ENCODE measurements at places on chromosomes 13 and 19.

- DNase-seq, result no peak
Measured at GRCh38 chr19:29520390-29520789, 5.4 kb upstream of the VSTM2B start.

- DNase-seq, result no peak
Measured at GRCh38 chr19:10587022-10587838, at the start of gene AP1M2. TSS of gene AP1M2 (minus strand) at chr19:10587312. CDS start at chr19:10587231, 81 bp downstream.

DNA sequence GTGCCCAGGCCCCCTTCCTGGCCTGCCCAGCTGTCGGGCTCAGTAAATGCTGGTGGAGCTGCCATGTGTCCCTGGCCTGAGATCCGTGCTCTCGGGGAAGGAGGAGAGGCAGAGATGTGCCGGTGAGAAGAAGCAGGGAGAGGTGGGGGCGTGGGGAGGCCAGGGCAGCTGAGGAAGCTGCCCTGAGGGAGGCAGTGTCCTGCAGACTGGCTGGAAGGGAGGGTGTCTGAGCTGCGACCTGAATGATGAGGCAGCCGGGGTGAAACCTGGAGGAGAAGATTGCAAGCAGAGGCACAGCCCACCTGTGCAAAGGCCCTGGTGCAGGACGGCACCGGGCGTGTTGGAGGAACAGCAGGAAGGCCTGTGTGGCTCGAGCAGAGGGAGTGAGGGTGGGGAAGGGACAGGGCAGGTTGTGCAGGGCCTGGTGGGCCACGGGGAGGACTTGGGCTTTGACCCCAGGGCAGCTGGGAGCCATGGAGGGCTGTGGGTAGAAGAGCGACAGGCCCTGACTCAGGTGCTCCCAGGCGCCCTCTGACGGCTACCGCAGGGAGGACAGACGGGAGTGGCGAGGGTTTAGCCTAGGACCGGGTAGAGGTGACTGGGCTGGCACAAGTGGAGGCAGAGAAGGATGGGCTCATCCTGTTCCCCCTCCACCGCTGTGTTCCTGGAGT is 14.0 kb upstream of the CELF5 start:
- DNase-seq, result no peak

DNA sequence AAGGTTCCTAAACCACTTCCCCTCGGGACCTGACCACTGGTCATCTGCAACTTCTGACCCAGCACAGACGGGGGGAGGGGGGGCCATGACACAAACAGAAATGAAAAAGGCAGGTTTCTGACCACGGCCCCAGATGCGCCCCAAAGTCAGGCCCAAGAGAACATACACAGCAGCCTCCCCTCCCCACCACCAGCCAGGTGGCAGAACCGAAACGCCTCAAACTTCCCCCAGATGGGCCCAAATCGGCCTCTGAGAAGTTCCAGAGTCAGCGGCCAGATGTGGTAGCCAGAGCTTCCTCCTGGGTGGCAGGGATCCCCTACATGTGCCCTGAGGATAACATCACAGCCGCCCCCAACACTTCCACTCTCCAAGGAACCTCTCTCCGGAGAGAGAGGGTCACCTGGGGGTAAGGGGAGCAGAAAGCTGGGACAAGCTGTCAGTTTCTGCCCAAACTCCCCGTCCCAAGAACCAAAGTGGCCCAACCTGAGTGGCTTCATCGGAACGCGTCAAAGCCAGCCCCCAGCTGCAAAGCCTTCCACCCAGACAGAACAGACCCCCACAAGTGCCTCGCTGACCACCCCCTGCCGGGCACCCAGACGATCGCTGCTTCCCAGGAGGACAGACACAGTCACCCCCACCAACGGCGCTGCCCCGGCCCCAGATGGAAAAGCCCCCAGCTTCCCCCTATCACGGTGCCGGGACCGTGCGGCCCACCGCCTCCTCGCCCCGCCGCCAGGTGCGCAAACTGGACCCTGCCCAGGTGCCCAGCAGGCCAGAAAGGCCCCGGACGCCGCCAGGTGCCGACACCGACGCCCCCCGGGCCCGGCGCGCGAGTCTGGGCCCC is 800 bp downstream of the ELL start:
- DNase-seq, result peak; percentile 86

DNA sequence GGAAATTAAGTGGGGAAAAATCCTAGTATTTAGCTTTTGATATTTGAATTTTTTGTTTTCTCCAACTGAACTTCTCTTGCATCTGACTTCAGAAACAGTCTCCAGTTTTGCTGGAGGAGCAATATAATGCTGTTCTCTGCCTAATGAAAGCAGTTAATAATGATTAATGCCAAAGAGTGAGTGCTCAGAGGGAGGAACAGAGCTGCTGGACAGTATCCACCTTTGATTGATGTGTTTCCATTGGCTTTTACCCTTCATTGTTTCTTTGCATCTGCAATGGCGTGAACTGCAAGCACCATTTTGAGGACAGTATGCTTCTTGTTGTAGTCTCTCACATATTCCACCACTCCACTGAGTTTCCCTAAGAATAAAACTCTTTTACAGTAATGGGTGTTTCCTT is 193.4 kb downstream of the ITGBL1 start:
- no peak for DNase-seq

DNA sequence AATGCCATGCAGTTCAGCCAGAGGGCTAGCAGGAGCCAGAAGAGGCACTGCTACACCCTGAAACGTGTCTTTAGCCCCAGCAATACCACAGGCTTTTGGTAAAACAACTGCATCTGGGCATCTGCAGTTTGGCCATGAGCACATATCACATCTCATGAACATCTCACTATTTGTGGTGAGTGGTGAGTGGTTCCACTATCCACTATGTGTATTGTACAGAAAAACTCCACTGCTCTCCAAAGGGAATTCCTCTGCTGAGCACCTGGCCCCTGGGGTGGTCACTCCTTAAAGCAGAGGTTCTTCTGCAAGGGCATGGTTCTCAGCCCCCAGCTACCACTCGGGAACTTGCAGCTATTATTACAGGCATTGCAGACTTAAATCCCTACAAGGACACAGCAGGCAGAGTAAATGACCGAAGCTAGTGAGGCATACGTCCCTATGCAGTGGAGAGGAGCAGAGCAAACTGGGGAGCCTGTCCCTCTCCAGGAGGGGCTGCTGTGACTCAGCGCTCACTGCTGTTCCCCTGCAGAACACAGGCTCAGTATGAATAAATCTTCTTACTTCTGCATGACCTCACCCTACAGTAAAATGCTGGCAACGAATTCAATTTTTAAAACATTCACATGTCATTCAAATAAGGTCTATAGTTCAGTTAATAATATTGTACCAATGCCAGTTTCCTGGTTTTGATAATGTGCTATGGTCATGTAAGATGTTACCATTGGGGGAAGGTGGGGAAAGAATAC is 332.4 kb upstream of the ZNF507 start:
- DNase-seq, result no peak

- DNase-seq, result no peak
Measured at GRCh38 chr19:23345838-23346237, 49.4 kb downstream of the ZNF91 start.

GRCh38 chr13:41720839-41721561 is 239.9 kb downstream of the VWA8 start:
- no peak for DNase-seq

DNA sequence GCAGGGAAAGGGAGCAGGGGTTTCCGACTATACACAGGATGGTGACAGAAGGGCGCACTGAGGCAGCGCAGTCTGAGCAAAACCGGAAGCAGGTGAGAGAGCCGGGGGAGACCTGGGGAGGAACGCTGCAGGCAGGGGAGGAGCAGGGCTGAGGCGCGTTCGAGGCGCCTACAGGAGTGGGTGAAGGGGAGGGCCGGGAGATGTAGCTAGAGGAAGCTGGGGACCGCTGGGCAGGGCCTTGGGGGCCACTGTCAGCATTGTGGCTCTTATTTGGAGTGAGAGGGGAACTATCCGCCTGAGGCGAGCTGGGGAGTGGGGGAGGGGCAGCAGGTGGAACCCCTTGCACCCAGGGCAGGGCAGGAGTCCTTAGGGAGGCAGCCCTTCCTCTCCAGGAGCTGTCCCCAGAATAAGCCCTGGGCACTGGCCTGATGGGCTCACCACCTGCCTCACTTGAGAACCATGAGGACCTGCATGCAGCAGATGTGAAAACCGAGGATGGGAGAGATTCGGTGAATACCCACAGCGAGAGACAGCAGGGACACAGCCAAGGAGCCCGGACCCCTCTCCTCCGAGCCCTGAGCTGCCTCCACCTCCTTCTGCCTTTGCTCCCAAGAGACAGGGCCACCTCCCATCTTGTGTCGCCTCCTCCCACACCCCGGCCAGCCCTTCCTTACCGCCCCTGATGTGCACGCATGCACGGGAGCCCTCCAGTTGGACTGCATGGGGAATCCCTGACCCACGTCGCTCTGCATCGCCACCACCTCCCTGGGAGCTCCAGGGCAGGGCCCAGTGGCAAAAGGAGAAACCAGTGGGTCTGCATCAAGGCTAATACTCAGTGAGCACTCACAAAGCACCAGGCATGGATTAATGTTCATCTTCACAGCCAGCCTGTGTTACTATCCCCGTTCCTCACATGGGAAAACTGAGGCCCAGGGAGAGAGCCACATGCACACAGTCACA is 10.3 kb downstream of the AKT2 start:
- DNase-seq, result peak; percentile 57

GRCh38 chr19:14342809-14343208 is 38.4 kb upstream of the ADGRE5 start:
- no peak for DNase-seq

- DNase-seq, result no peak
Measured at GRCh38 chr13:23731709-23732108, 157.5 kb downstream of the MIPEP start.

- DNase-seq, result no peak
Measured at GRCh38 chr19:17121736-17122293, 46.2 kb downstream of the MYO9B start.

DNA sequence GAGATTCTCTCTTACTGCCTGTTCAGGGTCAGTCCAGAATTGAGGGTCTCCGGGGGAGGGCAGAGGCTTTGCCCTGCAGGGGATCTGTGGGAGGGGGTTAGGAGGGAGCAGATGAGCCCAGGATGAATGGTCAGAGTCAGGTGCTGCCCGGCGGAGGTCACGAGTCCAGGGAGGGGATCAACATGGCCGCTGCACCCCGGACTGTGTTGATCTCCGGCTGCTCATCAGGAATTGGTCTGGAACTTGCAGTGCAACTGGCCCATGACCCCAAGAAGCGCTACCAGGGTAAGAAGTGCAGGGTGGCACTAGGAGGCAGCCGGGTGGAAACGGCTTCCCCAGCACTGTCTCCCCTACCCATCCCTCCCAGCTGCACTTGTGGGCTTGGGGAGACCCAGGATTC is at the start of gene RDH8:
Gene RDH8 (plus strand): TSS at position 168 of the 400 bp plus-strand sequence. CDS start 15 bp downstream, at position 183.
- DNase-seq, result no peak

GRCh38 chr19:10920781-10921180 is 7.7 kb downstream of the YIPF2 start:
- no peak for DNase-seq

DNA sequence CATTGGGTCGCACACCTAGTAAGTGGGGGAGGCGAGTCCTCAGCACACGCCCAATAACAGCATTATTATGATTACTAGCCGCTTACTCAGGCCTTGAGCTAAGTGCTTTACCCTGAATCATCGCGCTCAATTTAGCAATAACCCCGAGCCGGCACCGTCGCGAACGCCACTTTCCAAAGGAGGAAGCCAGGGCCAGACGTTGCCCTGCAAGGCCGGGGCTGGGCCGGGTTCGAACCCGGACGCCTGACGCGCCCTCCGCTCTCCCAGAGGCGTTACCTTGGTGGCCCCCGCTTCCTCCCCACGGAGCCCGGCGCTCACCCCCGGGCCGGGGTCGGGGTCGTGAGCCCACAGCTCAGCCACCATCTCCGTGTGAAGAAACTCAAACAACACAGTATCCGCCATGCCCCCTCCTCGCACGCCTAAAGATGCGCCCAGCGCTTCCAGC is at the start of gene TRAPPC6A:
Gene TRAPPC6A (minus strand): TSS at position 421 of the 445 bp plus-strand sequence. CDS start 19 bp downstream, at position 402.
- no peak for DNase-seq

GRCh38 chr19:36999313-36999712 is 78.9 kb upstream of the ZNF420 start:
- no peak for DNase-seq

DNA sequence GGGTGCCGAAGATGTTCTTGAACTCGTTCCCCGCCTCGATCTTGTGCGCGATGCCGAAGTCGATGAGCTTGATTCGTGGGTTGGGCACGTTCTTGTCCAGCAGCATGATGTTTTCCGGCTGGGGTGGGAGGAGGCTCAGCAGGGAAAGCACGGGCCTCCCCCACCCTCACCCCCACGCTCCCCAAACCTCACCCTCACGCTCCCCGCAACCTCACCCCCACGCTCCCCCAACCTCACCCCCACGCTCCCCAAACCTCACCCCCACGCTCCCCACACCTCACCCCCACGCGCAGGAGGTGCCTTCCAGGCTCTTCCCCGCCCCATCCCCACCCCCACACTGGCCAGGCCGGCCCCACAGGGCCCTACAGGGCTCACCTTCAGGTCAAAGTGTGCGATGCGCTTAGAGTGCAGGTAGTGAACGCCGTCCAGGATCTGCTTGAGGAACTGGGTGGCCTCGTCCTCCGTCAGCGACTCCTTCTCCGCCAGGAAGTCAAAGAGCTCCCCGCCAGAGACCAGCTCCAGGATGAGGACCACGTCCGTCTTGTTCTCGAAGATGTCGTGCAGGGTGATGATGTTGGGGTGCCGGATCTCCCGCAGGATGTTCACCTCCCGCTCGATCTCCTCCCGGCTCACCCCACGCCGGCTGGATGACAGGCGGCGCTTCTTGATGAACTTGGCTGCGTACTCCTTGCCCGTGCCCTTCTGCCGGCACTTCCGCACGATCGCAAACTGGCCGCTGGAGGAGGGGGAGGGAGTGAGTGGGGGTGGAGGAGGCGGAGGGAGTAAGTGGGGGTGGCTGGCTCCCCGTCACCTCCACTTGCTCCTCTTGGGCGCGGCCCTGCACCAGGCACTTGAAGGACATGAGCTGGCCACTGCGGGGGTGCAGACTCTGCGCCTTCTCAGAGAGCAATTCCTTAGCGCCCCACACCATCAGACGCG is 6.4 kb downstream of the DAPK3 start:
- no peak for DNase-seq

DNA sequence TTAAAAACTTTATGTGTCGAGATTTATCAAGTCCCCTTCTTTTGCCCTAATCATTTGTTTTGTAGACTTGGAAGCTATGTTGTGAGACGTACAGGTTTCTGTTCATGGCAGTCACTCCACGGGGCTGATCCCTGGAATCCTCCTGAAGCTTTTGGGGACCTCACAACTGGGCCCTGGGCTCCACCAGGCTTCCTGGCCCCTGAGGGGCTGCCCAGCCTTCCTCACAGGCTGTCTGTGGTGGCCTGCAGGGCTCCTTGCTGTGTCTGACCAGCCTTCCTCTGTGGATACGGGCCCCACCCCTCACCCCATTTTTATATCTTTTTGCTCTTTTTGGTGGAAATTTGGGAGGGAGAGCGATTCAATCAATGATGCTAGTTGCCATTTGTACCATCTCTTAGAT is 38.1 kb downstream of the CHST8 start:
- DNase-seq, result peak; percentile 47

GRCh38 chr13:100594255-100594654 is 5.7 kb upstream of the GGACT start:
- no peak for DNase-seq

GRCh38 chr19:38977445-38978325 is 2.1 kb upstream of the FBXO17 start:
- no peak for DNase-seq

- DNase-seq, result peak; percentile 77
Measured at GRCh38 chr13:33611121-33611805, 206.7 kb upstream of the RFC3 start.

All from coronary artery (tissue), 2 donors.